Thymus (tissue), 14 donors: ENCODE measurements at places on chromosomes 6 and 20. TPM values are rescaled to one million over a fixed set of nuclear protein-coding genes. Genes with fewer than 3 reads are reported as not detected.

The SLC13A3 gene
- 1.4 TPM for total RNA-seq

The FLRT3 gene
- total RNA-seq = 9.9 TPM

The AKAP12 gene
- total RNA-seq = 14.4 TPM

The PRKN gene
- total RNA-seq = 0.71 TPM

The PANK2 gene
- total RNA-seq = 36.9 TPM

The CLVS2 gene
- total RNA-seq = 0.05 TPM

DNA sequence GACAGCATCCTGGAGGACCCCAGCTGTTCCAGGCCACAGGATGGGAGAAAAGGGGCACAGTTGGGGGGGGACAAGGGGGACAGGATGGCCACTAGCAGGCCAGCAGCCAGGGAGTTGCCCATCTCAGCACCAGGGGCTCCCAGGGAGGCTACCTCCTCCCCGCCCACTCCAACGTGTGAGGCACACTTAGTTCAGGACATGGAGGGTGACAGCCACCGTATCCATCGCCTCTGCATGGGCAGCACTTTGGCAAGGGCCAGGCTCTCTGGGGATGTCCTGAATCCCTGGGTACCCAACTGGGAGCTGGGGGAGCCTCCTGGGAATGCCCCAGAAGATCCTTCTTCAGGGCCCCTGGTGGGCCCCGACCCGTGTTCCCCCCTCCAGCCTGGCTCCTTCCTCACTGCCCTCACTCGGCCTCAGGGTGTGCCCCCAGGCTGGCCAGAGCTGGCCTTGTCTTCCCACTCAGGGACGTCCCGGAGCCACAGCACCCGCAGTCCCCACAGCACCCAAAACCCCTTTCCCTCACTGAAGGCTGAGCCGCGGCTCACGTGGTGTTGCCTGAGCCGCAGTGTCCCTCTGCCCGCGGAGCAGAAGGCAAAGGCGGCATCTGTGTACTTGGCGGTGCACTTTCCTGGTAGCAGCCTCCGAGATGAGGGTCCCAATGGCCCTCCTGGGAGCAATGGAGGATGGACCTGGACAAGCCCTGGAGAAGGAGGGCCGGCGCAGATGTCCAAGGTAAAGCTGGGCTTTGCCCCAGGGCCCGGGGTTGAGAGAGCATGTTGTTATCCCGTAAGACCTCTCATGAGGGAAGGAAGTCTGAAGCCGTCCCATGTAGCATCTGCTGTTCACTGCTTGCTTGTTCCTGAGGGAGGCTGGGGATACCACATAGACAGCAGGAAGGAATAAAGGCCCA is 30.7 kb downstream of the ZNF831 start:
- no peaks in the 10 kb centered on the region for H3K36me3 ChIP-seq
- H3K4me1 ChIP-seq = no peaks in the 10 kb centered on the region
- peaks cover 3% of the 10 kb centered on the region for H3K27me3 ChIP-seq
- no peak for DNase-seq
- H3K4me3 ChIP-seq = no peak overlapping the region
- no peak overlapping the region for H3K27ac ChIP-seq

- peaks cover 18% of the 10 kb centered on the region for H3K4me1 ChIP-seq
- no peaks in the 10 kb centered on the region for H3K27me3 ChIP-seq
- no peak overlapping the region for H3K27ac ChIP-seq
- no peak for DNase-seq
Observed at GRCh38 chr6:13472099-13472498, 15.3 kb downstream of the GFOD1 start.

GRCh38 chr20:44572551-44573500 is 9.6 kb upstream of the PKIG start:
- H3K27ac ChIP-seq = peak overlapping the region; percentile 64
- no peaks in the 10 kb centered on the region for H3K36me3 ChIP-seq
- peaks cover 17% of the 10 kb centered on the region for H3K4me1 ChIP-seq
- H3K4me3 ChIP-seq = no peak overlapping the region

DNA sequence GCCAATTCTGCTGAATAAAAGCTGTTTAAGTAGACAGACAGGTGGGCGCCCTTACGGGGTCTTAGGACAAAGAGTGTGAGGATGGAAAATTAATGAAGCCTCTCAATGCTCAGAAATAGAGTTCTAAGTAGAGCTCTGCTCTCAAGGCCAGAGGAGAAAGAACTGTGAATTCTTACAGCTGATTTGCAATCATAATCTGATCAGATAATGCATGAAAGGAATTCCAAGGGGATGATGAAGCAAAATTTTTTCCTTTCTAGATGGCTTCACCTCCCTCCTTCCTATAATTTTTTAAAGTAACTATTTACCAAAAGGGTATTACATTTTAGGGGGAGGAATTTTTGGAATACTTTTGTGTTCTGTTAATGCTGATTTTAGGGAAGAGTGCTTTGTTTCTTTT is 308.1 kb upstream of the HS3ST5 start:
- no peaks in the 10 kb centered on the region for H3K36me3 ChIP-seq
- H3K27ac ChIP-seq = no peak overlapping the region
- H3K4me1 ChIP-seq = no peaks in the 10 kb centered on the region

DNA sequence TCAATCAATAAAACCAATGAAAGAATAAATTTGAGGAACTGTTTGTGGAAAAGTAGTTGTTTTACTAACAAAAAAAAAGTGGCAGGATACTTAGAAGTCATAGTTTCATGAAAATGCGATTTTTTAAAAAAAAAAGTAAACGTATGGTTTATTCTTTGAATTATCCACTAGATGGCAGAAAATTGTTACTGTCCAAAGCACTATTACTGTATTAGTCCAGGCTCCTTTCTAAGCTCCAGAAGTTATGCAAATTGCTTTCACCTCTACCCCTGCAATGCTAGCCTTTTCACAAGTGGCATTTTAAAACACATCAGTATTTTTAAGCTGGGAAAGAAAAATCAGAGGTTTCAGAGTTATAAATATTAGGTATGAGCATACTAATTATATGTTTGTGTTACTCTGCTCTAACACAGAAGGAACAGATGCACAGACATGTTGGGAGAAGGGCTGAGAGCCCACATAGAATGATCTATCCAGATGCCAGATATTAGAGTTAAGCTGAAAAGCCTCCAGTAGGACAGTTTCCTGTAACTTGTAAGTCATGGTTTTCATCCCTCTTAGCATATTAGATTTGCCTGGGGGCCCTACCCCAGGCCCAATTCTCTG is 63.9 kb downstream of the FHL5 start:
- H3K27me3 ChIP-seq = no peaks in the 10 kb centered on the region
- H3K4me3 ChIP-seq = no peak overlapping the region
- no peaks in the 10 kb centered on the region for H3K4me1 ChIP-seq
- peak; percentile 23 for DNase-seq
- H3K36me3 ChIP-seq = no peaks in the 10 kb centered on the region
- no peak overlapping the region for H3K27ac ChIP-seq

- H3K27ac ChIP-seq = peak overlapping the region; percentile 97
- peaks cover 7% of the 10 kb centered on the region for H3K4me1 ChIP-seq
- H3K4me3 ChIP-seq = peak overlapping the region; percentile 93
- no peak for DNase-seq
- H3K36me3 ChIP-seq = no peaks in the 10 kb centered on the region
Observed at GRCh38 chr6:27478141-27478705, 5.3 kb upstream of the ZNF184 start.

DNA sequence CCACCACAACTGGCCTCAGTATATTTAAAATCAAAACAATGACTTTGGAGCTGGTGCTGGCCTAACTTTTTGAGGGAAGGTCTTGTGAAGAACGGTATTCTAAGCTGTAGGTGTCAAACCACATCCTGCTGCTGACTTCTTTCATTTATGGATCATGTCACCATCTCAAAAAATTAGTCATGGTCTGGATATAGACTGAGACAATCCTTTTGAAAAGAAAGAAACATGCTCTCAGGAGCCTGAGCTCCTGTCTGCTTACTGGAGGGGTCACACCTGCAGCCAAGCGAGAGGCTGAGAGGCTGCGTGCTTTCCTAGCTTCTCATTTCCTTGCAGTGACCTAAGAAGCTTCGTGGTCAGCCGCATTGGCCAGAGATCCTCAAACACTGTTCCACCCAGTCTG is 55.2 kb downstream of the TIAM2 start:
- H3K36me3 ChIP-seq = no peaks in the 10 kb centered on the region
- H3K27ac ChIP-seq = no peak overlapping the region
- H3K4me3 ChIP-seq = no peak overlapping the region

DNA sequence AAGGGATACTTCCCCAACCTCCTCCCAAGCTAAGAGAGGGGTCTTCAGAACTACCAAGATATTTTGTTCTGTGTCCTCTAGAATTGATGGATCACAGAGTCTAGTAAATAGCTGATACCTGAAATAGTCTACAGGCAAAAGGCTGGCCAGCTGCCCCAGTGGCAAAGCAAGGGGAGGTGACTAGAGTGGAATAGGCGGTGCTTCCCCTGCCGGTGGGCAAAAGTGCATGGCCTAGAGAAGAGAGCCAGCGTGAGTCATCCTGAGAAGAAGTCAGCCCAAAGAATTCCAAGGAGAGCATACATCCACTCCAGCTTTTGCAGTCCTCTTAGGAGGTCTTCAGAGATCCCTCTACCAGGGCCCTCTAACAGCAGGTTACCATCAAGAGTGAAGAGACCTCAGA is 14.7 kb downstream of the DPPA5 start:
- H3K4me3 ChIP-seq = no peak overlapping the region
- H3K4me1 ChIP-seq = no peaks in the 10 kb centered on the region
- no peak overlapping the region for H3K27ac ChIP-seq
- no peak for DNase-seq
- no peaks in the 10 kb centered on the region for H3K27me3 ChIP-seq
- no peaks in the 10 kb centered on the region for H3K36me3 ChIP-seq

DNA sequence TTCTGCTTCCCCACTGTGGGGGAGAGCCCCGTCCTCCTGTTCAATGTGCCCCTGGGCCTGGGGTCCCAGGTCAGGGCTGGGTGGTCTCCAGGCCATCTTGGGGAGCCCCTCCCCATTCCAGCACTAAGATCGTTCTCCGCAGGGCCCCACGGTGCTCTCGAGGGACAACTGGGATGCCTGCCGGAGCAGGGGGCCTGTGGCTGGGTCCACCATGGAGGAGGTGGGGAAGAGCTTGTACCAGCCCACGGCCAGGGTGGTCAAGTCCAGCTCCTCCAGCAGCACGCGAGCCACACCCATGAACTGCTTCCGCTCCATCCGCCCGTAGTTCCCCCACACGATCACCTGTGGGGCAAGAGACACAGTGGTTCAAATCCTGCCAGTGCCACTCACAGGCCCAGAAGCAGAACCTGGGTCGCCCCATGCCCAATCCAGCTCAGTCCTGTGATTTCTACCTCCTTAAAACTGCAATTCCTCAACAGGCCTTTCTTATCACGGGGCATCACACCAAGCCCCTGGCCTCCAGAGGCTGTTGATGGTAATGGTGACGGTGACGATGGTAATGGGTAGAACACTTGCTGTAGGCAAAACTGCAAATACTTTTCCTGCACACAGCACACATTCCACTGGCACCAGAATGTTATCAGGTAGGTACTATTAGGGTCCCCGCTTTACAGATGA is 10.5 kb downstream of the KCNK15 start:
- no peak for DNase-seq
- H3K4me3 ChIP-seq = no peak overlapping the region
- peaks cover 27% of the 10 kb centered on the region for H3K27me3 ChIP-seq
- H3K27ac ChIP-seq = no peak overlapping the region
- no peaks in the 10 kb centered on the region for H3K36me3 ChIP-seq

DNA sequence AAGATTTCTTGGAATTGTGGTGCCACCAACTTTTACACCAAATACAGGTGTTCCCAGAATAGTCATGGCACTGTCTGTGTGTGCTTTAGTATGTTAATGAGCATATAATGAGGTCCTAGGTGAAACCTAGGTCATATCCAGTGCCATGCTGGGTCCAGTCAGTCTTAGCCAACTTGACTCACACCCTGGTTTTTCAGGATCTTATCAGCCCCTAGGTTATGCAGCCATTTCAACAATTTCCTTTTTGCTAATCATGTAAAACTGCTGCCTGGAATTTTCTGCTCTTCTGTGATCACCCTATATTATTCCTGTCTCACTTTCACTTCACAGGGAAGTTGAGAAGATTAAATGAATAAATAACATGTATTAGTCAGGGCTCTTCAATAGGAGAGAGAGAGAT is 23.7 kb downstream of the SDHAF4 start:
- H3K27me3 ChIP-seq = no peaks in the 10 kb centered on the region
- H3K36me3 ChIP-seq = no peaks in the 10 kb centered on the region
- DNase-seq = no peak
- H3K27ac ChIP-seq = no peak overlapping the region

DNA sequence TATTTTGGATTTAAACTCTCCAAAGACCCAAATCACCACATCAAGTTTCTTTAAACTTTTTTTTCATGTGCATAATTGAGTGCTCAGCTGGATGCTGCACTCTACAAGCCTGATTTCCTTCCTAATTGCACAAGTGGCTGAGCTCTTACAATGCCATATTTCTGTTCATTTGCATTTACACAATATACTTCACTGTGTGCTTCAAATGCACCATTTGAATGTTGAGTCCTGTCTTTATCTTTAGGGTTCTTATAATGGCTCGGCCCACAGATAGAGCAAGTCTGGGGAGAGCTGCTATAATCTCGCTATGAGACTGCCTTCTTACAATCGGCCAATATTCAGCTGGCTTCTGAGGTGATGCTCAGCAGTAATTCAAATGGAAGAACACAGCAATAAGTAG is 200.6 kb upstream of the MAP3K7 start:
- H3K27me3 ChIP-seq = no peaks in the 10 kb centered on the region
- no peak overlapping the region for H3K4me3 ChIP-seq
- H3K27ac ChIP-seq = no peak overlapping the region
- H3K4me1 ChIP-seq = no peaks in the 10 kb centered on the region
- no peak for DNase-seq
- no peaks in the 10 kb centered on the region for H3K36me3 ChIP-seq

GRCh38 chr6:111680015-111680712 is 74.5 kb upstream of the TRAF3IP2 start:
- H3K27me3 ChIP-seq = no peaks in the 10 kb centered on the region
- no peak overlapping the region for H3K27ac ChIP-seq
- H3K36me3 ChIP-seq = peaks cover 42% of the 10 kb centered on the region
- H3K4me1 ChIP-seq = no peaks in the 10 kb centered on the region
- no peak overlapping the region for H3K4me3 ChIP-seq

DNA sequence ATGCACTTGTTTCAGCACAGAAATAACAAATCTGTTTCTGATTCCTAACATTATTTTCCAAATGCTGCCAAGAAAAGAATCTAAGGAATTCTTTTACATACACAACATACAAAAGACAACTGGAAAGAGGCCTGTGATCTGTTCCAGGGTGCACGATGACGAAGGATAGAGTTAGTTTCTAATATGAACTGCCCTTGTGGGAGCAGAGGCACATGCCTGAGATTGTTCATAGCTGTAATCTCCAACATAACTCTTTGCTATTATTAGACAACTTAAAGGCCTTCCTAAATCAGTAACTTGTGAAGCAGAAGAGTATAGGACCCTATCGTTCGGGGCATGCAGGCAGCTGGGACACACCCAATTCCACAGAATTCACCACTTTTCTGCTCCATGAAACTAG is 41.2 kb upstream of the NHSL1 start:
- H3K4me3 ChIP-seq = no peak overlapping the region
- DNase-seq = no peak
- H3K27me3 ChIP-seq = no peaks in the 10 kb centered on the region
- no peaks in the 10 kb centered on the region for H3K36me3 ChIP-seq

- no peak overlapping the region for H3K27ac ChIP-seq
- no peaks in the 10 kb centered on the region for H3K4me1 ChIP-seq
- no peak overlapping the region for H3K4me3 ChIP-seq
- H3K36me3 ChIP-seq = no peaks in the 10 kb centered on the region
- DNase-seq = no peak
- no peaks in the 10 kb centered on the region for H3K27me3 ChIP-seq
Observed at GRCh38 chr6:165223736-165224135, 85.7 kb downstream of the C6orf118 start.

GRCh38 chr20:47778398-47779354 is 6.6 kb downstream of the SULF2 start:
- H3K27me3 ChIP-seq = peaks cover 23% of the 10 kb centered on the region
- H3K27ac ChIP-seq = no peak overlapping the region
- H3K4me3 ChIP-seq = no peak overlapping the region
- H3K36me3 ChIP-seq = no peaks in the 10 kb centered on the region
- DNase-seq = no peak
